NCI-H2029 (cell line): ENCODE measurements at places on chromosomes 11 and 22.

DNA sequence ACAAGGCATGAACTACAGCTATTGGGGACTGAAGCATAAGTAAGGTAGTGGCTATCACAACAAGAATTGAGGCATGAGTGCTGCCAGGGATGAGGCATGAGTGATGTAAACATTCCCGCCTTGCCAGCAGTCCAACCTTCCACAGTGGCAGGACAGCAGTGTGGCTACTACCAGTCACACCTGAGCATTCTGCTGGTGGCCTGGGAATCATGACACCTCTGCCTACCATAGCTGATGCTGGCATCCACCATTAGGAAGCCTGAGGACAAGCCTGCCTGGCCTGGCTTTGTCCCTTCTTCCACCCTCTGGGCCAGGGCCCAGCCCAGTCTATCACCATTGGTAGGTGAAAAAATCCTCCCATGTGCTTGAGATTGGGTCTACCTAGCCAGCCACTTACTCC is 712.8 kb upstream of the CCDC90B start:
- DNase-seq = no peak

DNA sequence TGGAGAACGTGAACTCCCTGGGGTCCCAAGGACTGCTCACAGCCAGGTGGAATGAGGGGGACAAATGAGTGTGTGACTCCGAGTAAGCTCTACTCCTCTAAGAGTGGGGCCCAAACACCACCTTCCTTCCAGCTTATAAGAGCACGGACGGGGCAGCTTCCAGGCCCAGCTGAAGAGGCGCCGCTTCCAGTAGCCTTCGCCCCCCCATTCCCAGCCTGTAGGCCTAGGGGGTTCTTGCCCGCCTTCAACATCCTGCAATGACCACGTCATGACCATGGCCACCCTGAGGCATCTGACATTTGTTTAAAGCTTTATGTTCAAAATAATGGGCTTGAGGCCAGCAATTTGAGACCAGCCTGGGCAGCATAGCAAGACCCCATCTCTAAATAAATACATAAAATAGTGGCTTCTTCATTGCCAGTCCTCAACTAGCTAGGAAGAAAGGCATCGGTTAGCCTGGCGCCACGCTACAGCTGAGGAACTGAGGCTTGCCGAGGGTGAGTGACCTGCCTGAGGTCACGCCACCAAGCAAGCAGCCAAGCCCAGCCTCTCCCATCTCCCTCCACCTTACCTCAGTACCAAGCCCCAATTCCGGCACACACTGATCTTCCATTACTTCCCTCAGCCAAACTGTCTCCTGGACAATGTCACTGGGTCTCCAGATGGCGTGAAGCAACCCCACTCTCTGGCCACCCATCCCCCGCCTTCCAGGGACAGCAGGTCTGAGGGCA is 7.8 kb upstream of the TNFRSF13C start:
- DNase-seq = no peak

GRCh38 chr11:20027556-20028013 is 132.7 kb downstream of the DBX1 start:
- peak; percentile 76 for DNase-seq

DNA sequence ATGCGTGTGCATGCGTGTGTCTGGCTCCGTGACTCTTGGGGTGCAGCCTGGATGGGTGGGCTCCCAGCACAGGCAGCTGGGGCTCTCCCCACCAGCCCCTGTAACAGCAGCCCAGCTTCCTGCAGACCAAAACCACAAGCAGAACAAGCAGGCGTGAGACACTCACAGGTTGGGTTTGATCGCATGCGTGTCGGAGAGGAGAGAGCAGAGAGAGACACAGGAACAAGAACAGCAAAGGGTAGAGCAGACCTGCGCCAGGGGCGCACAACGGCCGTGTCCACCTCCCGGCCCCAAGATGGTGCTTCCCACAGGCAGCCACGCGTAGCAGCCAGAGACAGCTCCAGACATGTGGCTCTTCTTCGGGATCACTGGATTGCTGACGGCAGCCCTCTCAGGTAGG is at the start of gene CD6:
Gene CD6, plus strand, starts transcription at position 161 of the 400 bp plus-strand sequence. Its CDS starts 186 bp downstream, at position 347.
- DNase-seq = no peak

DNA sequence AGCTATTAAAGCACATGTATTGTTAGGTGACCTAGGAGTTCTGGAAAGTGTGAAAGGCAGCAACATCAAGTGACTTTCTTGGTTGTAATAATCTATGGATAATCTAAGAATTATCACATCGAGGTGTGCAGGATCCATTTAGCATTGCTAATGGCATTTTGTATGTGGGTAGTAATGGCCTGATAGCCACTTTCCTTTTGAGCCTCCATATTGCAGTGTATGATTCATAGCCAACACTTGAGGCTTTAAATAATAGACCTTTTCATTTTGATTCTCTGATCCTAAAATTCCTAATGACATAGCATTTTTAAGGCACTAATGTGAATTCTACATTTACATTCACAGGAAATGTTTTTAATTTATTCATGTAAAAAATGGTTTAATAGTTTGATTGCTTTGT is 759.4 kb downstream of the NELL1 start:
- DNase-seq = no peak

GRCh38 chr22:41782316-41782715 is 18.2 kb upstream of the CCDC134 start:
- no peak for DNase-seq

DNA sequence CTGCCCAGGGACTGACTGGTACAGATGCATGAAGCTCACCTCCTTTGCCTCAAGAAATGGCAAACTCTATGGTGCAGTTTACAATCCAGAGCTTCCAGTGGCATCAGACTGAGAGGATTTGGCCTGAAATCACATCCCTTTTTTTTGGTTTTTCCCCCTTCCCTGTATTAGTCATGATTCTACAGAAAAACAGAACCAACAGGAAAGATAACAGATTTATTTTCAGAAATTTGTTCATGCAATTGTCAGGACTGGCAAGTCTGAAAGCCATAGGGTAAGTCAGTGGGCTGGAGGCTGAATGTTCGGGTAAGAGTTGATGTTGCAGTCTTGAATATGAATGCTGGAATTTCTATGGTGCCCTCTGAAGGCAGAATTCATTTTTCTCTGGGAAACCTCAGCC is 12.0 kb upstream of the ZDHHC13 start:
- DNase-seq = no peak

GRCh38 chr11:61975638-61976419 is 8.4 kb upstream of the FTH1 start:
- DNase-seq = no peak

DNA sequence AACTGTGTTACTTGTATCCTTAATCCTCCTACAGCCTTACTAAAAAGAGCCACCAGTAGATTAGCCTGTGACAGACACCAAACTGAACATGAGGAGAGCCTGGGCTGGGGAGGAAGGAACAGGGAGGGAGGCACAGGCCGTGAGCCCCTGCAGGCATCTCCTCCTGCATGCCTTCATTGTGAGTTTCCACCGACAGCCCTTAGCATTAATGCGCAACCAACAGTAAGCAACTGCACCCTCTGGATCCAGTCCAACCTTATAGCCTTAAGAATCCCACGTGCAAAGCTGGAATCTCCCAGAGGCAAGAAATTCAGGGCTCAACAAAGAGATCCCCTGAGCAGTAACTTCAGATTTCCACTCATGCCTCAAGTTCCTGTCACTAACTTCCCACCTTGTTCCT is 84.6 kb downstream of the ETS1 start:
- no peak for DNase-seq

- no peak for DNase-seq
These were observed 6.4 kb downstream of the RAPSN start for GRCh38 chr11:47442514-47442913.

GRCh38 chr11:73396985-73397384 is 20.8 kb downstream of the RELT start:
- no peak for DNase-seq

DNA sequence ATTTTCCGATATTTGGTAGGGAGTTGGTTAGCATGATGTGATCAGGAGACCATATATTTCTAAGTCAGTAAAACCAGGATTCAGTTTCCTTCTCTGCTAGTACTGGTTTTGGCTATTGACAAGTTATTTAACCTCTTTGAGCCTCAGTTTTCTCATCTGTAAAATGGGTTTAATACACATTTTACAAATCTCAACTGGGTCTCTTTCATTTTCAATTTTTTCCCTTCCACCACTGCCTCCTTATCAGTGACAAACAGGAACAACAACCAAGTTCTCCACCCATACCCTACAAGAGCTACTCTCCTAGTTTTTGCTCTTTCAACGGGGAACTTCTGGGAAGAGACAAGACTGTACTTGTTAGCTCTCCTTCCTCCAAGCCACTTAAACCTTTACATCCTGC is 6.2 kb upstream of the APLP2 start:
- no peak for DNase-seq

DNA sequence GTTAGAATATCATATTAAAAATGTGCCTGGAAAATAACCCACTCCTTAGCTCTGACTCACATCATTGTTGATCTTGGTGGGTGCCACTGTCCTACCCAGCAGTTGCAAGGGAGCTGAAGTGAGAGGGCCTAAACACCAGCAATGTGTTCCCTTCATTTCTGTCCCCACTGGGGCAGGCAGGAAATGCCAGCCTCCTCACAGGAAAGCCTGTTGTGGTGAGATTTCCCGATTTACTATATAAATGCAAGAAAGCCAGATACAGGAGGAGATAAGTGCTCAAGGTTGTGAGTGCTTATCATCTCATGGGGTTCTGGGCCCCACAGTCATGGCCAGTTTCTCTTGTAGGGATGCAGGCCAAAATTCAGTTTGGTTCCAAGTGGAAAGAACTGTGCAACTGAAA is 15.8 kb upstream of the FLI1 start:
- no peak for DNase-seq

DNA sequence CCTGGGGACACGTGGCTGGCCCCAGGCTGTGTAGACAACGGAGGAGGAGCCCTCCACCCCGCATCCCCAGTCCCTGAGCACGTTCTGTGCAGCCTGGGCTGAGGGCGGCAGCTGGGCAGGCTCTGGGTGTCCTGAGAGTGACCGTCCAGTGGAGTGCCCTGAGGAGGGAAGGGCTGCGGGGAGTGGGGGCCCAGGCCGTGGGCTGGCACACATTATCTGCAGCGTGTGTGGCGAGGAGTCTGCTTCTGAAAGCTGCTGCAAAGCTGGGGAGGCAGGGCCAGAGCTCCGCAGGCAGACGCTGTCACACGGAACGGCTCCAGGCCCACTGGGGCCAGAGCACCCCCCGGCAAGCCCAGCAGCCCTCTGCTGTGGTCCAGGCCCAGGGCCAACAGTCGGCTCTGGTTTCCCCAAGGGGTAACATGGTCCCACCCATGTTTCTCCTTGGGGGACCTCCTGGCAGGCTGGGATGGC is 835 bp upstream of the ANO9 start:
- no peak for DNase-seq

- no peak for DNase-seq
These were observed 773 bp downstream of the HRAS start for GRCh38 chr11:534396-535209.

DNA sequence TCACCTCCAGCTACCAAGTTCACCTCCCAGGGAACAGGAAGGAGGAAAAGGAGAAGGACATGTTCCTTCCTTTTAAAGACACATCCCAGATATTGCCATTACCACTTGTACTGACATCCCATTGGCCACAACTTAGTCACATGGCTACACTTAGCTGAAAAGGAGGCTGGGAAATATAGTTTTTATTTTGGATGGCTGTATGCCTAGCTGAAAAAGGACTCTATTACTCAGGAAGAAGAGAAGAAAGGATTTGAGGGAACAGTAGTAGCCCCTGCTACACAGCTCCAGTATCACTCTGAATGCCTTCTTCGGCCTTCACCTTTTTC is 2.1 kb upstream of the APOA5 start:
- DNase-seq = no peak

DNA sequence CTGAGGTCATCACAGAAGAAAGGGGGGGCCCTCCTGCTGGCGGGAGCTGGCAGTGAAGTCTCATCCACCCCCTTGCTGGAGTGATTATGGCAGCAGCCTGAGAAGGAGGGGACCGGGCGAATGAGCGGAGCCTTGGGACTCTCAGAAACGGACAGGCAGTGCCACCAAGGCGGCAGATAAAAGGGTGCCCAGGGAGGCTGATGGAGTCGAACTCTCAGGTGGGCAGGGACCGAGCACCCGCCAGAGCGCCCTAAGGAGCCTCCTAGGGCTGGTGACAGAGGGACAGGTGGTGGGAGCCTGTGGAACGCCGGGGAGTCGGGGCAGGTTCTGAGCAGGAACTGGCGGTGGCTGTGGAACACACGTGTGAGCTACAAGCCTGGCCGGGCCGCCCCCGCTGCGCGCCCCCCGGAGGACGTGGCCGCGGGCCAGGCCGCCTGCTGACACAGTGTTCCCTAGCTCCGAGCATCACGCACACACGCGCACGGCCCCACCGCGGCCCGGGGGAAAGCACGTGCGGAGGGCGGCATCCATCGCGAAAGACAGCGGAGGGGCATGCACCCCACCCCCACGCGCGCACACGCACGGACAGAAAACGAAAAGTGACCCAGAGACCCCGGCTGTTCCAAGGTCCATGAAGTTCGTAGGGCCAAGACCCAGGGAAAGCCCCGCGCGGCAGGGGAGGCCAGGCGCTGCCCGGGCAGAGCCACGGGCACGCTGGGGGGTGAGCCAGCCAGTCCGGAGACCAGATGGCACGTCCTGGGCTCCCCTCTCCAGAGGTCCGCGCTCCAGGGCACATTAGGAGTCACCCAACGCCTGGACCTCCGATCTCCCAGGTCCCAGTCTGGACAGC is 1.0 kb downstream of the VWCE start:
- DNase-seq = no peak

- DNase-seq = no peak
These were observed 7.4 kb downstream of the CSNK1E start for GRCh38 chr22:38309614-38310517.

GRCh38 chr22:46287873-46288751 is 8.6 kb upstream of the GTSE1 start:
- no peak for DNase-seq

DNA sequence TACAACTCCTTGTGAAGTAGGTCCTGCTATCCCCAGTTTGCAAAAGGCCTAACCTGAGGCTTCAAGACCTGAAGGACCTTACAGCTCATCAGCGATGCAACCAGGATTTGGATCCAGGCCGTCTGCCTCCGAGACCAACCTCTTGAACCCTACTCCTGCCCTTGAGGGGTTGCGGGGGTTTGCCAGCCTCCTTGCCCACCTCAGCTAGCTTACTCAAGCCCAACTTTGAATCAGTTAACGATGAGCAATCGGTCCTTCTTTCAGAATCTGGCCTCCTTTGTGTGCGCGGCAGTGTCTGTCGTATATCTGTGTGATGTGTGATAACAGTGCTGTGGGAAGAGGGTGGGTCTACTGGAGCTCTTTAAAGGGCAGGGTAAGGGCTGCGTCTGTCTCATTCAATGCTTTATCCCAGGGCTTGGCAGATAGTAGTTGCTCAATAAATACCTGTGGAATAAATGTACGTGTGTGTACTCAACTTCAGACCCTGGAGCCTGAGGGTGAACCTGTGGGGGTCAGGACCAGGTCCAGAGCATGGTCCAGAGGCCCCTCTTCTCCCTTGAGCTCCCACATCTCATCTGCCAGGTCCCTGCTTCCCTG is 3.2 kb downstream of the CHRM1 start:
- DNase-seq = no peak

DNA sequence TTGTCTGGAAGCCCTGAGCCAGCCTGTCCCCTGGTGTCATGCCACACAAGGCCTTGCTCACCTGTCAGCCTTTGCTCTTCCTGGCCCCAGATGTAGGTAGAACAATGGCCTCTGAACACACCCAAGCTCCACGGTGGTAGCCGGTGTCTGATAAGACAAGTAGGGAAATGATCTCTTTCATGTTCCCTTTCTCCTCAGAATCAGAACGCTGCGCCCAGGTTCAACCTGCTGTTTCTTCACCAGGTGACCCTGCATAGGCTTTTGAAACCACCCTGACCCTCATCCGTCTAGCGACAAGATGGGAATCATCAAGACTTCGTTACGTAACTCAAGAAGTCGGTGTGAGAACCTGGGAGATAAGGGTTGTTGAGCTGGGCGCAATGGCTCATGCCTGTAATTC is 28.7 kb upstream of the YWHAH start:
- DNase-seq = no peak

GRCh38 chr22:22687638-22688500 is 43.5 kb downstream of the GGTLC2 start:
- no peak for DNase-seq
